Natural killer cell (primary cell): ENCODE measurements at places on chromosomes 6 and 20.

DNA sequence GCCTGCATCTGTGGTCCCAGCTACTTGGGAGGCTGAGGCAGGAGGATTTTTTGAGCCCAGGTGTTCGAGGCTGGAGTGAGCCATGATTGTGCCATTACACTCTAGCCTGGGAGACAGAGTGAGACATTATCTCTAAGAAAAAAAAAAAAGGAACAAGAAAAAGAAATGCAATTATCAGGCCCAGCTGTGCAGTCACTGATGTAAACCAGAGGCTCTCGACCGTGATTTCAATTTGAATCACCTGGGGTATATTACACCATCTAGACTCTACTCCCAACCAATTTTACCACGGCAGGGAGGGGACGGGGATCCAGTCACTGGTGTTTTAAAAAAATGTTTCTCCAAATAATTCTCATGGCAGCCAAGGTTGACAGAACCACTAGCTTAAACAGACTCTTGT lies 48.8 kb upstream of the NKX2-2 start:
- no peaks in the 10 kb centered on the region for H3K4me1 ChIP-seq
- DNase-seq, result no peak
- no peak overlapping the region for H3K27ac ChIP-seq
- no peaks in the 10 kb centered on the region for H3K27me3 ChIP-seq
- H3K4me3 ChIP-seq, result no peak overlapping the region
- no peaks in the 10 kb centered on the region for H3K36me3 ChIP-seq

- no peak overlapping the region for H3K27ac ChIP-seq
- H3K36me3 ChIP-seq, result peaks cover 11% of the 10 kb centered on the region
- no peak for DNase-seq
- no peak overlapping the region for H3K4me3 ChIP-seq
- H3K4me1 ChIP-seq, result no peaks in the 10 kb centered on the region
These were observed 72.6 kb upstream of the SLC4A11 start for GRCh38 chr20:3311623-3312022.

GRCh38 chr20:24501764-24502556 lies 32.5 kb downstream of the SYNDIG1 start:
- H3K4me3 ChIP-seq, result no peak overlapping the region
- H3K4me1 ChIP-seq, result no peaks in the 10 kb centered on the region
- H3K27me3 ChIP-seq, result no peaks in the 10 kb centered on the region
- H3K27ac ChIP-seq, result no peak overlapping the region

GRCh38 chr6:167472880-167473279 lies 148.0 kb downstream of the TTLL2 start:
- H3K4me1 ChIP-seq, result no peaks in the 10 kb centered on the region
- no peak for DNase-seq
- no peak overlapping the region for H3K4me3 ChIP-seq
- no peak overlapping the region for H3K27ac ChIP-seq
- H3K36me3 ChIP-seq, result no peaks in the 10 kb centered on the region

- H3K27ac ChIP-seq, result peak overlapping the region; percentile 85
- peaks cover 35% of the 10 kb centered on the region for H3K4me1 ChIP-seq
- H3K36me3 ChIP-seq, result no peaks in the 10 kb centered on the region
- peak overlapping the region; percentile 61 for H3K4me3 ChIP-seq
- H3K27me3 ChIP-seq, result no peaks in the 10 kb centered on the region
These were observed 16.6 kb upstream of the TRIM27 start for GRCh38 chr6:28940294-28940857.

DNA sequence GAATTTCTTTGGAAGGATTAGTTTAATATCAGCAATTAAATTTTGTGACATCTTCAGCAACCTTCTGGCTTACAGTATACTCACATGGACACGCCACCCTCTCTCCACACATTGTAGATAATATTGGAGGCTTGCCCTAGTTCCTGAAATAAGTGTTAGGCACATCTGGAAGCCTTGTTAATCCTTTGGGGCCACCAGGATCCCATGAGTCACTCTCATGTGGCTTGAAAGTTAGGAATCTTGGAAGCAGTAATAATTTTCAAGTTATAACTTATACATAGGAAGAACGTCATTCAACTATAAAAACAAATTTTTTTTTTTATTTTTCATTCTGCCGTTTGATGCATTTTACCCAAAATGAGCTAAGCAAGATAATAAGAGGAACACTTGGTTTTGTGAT lies 20.5 kb downstream of the LAMA4 start:
- H3K27ac ChIP-seq, result no peak overlapping the region
- H3K36me3 ChIP-seq, result no peaks in the 10 kb centered on the region
- no peaks in the 10 kb centered on the region for H3K27me3 ChIP-seq
- DNase-seq, result no peak

DNA sequence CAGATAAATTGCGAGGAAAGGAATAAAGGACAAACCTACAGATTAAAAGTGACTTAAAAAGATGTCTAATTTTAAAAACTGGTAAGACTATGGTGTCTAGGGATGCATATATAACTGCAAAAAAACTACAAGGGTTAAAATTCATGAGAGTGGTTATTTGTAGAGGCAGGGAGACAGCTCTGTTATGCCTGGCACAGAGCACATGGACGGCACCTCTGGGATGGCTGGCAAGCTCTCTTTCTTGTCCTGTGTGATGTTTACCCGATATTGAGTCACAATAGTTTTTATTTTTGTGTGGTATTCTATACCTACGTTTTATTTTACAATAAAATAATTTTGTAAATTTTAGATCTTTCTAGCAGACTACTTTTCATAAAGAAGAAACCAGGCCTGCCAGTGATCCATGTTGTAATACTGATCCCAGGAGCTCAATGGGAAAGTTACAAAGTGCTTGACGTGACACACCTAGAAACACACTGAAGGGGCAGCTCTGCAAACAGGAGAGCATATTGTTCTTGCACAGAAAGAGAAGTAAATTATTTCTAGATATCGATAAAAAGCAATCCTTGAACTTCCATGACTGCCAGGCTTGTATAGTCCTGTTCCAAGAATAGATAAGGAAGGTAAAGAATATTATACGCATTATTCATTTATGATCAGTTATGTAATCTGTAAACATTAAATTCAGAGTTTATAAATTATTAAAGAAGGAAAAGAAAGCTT lies 290.0 kb downstream of the PTPRK start:
- DNase-seq, result no peak
- no peak overlapping the region for H3K4me3 ChIP-seq
- H3K27me3 ChIP-seq, result no peaks in the 10 kb centered on the region
- H3K36me3 ChIP-seq, result no peaks in the 10 kb centered on the region
